D721Med (cell line): ENCODE measurements at places on chromosomes 2 and 18.

DNA sequence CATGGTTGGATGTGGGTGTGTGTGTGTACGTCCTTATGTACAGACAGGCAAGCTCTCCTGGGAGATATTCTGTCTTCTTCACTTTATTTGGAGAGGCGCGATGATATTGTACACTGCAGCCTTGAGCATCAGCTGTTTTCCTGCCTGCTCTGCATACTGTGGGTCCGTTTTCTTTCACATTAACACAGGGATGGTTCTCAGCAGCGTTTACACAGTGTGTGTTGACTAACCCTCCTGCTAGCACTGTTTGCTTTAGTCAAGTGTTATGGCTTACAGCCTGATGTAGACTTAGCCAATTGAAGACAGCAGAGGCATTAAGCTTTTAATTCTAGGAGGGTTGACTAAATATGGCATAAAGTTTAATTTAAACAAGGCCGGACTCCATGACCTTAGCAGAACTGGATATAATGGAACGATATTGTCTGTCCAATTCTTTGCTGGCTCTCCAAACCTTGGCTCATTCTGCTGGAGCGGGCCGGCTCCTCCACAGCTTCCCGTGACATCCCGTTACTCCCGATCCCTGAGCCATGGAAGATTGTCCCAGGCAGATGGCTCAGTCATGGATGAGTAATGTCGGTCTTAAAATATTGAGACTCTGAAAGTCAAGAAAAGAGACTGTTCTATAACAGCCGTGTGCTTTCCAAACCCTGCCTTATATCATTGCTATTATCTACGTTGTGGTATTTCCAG, 134.7 kb downstream of the TPGS2 start:
- DNase-seq = no peak

GRCh38 chr2:181153886-181154285, 173.5 kb downstream of the UBE2E3 start:
- DNase-seq = no peak

DNA sequence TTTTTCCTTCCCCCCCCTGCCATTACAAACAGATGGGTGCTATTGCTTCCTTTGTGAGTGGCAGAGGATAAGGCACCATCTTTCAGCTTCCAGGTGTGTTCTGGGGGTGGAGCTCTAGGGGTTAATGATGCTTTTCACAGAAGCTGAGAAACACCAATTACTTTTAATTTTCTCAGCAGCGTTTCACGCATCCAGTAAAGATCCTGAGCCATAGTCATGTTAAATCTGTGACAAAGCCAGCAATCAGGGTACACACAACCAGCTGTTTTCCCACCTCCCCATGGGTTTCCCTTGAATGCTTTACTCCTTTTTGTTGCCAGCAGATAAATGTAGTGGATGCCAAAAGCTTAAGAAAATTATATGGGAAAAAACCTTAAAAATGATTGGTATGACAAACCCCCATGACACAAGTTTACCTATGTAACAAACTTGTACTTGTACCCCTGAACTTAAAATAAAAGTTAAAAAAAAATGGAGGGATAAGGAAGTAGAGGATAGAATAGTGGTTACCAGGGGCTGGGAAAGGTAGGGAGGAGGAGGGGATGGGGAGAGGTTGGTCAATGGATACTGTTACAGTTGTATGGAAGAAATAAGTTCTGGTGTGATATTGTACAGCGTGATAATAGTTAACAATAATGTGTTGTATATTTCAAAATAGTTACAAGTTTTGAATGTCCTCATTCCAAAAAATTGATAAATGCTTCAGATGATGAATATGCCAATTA, 70.0 kb downstream of the ACOXL start:
- DNase-seq = no peak

GRCh38 chr18:70260683-70261082, 28.2 kb upstream of the SOCS6 start:
- no peak for DNase-seq

- no peak for DNase-seq
Measured at GRCh38 chr2:33145459-33145858, 198.7 kb downstream of the LTBP1 start.

- DNase-seq = no peak
Measured at GRCh38 chr2:215271446-215271845, 40.4 kb upstream of the ATIC start.

GRCh38 chr2:160256507-160256906, 56.4 kb upstream of the ITGB6 start:
- DNase-seq = no peak

GRCh38 chr2:8265476-8266226, 416.2 kb upstream of the ID2 start:
- DNase-seq = no peak

GRCh38 chr18:12597760-12598159, 60.1 kb downstream of the SPIRE1 start:
- DNase-seq = no peak

GRCh38 chr2:209526561-209526960, 102.7 kb downstream of the MAP2 start:
- no peak for DNase-seq

DNA sequence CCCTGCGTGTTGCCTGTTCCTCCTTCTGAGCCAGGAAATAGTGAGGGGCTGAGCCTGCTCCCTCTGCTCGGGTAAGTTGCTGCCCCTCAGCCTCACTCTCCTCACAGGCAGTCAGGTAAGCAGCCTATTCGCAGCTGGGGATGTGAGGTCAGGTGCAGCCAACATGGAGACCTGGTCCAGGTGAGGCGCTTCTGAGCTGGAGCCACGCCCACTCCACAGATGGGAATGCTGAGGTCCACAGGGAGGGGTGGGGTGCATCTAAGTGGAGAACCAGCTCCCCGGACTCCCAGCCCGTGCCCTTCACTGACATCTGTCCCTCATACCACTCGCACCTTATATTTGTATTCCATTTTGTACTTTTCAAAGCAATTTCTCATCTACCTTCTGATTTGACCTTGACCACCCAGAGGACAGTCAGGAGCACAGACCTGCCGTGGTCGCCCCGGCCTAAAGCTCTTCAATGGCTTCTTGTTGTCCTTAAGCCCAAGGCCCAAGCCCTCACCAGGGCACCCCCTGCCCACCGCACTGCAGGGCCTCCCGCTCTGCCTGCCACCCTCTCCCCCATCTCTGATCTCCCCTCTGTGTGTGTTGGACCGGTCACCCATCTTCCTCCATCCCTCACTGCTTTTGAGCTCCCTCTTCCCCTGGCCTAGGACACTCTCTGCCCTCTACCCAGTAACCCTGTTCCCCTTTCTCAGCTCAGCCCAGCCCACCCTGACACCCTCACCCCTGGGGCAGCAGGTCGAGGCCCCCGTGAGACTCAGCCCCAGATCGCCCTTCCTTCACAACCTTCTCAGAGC, 49.2 kb upstream of the TAF1B start:
- no peak for DNase-seq

GRCh38 chr2:120656273-120656950, 79.3 kb upstream of the GLI2 start:
- no peak for DNase-seq

DNA sequence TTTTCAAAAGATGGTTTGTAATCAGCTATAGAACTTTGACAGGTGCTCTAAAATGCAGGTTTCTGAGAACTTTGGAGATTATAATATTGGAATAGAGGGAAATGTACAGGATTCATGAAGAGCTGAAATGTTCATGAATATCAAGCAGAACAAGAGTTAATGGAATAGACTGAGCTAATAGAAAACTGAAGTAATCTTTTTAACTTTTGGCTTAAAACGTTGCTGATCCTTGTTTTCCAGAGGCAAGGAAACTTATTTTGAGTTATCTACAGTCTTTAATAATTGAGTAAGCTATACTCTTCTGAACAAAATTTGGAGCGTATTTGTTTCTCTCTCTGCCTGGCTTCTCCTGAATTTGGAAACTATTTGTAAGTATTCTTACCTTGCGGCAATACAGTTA, 10.8 kb upstream of the IL18RAP start:
- no peak for DNase-seq

GRCh38 chr18:21194871-21195771, 46.9 kb upstream of the GREB1L start:
- no peak for DNase-seq

DNA sequence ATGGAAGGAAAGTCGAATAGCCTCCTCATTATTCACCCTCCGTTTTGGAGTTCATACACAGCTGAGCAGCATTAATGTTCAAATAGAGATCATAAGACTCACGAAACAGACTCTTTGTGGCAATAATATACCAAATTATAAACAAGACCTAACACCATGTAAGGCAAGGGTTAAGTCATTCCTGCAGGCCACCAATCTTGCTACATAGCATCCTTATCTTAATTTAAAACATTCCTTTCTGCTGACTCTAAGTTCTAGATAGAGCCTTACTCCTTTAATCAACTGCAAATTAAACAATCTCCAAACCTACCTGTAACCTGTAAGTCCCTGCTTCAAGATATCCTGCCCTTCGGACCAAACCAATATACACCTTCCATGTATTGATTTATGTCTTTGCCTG, 178.0 kb downstream of the PDE11A start:
- DNase-seq = no peak

DNA sequence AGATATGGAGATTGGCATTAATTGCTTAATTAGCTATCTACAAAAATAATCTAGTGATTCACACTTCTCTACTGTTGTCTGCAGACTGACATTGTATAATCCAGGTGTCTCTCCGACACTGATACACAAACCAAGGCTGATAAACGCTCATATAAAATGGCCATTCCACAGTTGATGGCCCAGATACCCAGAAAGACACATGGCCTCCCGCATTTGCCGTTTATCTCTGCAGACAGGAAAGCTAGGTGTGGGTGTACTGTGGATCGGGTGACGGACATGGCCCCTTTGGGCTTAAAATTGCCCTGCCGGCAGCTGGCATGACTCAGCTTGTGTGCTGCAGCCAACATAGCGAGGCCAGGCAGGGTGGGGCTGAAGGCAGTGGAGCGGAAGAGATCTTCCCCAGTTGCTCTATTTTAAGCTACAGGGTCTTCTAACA, 18.5 kb downstream of the PMAIP1 start:
- no peak for DNase-seq

GRCh38 chr2:133953524-133953923, 300.3 kb upstream of the MGAT5 start:
- DNase-seq = no peak

DNA sequence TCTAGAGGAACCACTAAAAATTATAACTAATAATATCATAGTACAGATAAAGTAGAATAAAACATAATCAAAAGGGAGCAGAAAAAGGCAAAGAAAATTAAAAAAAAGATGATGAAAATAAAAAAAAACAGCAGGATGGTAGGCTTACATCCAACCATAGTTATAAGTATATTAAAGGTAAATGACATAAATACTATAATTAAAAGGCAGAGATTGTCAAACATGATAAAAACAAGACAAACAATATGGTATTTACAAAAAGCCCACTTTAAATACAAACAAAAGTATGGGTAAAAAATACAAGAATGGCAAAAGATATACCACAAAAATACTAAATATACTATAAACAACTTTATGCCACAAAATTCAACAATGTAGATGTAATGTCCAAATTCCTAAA, 24.4 kb downstream of the CCDC148 start:
- no peak for DNase-seq

DNA sequence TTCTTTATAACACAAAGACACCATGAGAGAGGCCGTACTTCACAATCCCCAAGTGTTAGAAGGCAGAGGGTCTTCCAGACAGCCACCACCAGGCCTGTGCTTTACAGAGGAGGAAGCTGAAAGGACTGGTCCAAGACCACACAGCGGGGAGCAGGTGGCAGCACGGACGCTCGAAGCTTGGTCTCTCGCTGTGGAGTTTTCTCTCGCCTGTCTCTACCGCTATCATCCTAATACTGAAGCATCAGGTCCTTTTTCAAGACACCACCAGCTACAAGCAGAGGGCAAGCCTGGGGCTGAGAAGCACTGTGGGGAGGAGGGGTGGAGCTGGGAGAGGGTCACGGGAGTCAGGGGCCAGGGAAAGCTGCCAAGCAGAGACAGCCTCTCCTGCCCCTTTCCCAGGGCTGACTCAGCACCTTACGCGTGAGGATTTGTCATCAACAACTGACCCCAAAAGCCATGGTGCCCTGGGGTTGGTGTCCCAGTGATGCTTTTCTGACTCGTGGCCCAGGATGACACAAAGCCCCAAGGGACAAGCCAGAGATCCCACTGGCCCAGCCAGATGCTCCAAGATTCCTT, 31.9 kb upstream of the FOSL2 start:
- DNase-seq = no peak

GRCh38 chr18:59502274-59503175, 143.5 kb upstream of the LMAN1 start:
- no peak for DNase-seq

- no peak for DNase-seq
Measured at GRCh38 chr18:45891806-45892205, 66.3 kb downstream of the SIGLEC15 start.

GRCh38 chr2:65660340-65660739, 227.9 kb upstream of the SPRED2 start:
- DNase-seq = no peak

- DNase-seq = no peak
Measured at GRCh38 chr2:219603771-219604170, 6.1 kb downstream of the STK11IP start.

DNA sequence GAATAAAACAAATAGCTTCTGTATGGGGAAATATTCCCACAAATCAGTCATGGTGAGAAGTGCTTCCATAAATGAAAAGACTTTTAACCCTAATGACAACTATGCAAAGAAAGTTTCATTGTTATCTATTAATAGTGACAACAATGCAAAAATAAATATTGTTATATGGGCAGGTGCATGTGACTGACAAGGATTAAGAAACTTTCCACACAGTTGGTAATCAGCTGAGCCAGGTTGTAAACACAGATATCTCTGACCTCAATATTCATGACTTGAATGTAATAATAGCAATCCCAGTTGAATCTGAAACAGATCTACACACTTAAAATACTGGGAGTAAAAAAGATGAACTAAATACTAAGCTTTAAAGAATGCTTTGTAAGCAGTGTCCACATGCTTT, 517.0 kb upstream of the SOX11 start:
- DNase-seq = no peak
